HT1080 (cell line): ENCODE measurements at places on chromosomes 7 and 10. TPM values are rescaled to one million over a fixed set of nuclear protein-coding genes. Genes with fewer than 3 reads are reported as not detected.

DNA sequence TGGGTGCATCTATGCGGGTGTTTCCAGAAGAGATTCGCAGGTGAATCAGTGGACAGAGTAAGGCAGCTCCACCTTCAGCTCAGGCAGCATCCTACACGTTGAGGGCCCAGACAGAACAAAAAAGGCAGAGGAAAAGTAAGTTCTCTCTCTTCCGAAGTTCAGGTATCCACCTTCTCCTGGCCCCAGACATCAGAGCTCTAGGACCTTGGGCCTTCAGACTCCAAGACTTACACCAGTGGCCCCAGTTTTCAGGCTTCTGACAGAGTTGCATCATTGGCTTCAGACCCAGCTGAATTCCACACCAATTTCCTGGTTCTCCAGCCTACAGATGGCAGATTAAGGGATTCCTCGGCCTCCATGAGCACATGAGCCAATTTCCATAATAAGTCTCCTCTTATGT, 102.2 kb upstream of the GPR26 start:
- DNase-seq, result no peak

- DNase-seq, result peak; percentile 33
These were observed 19.4 kb downstream of the NOBOX start for GRCh38 chr7:144384071-144384470.

DNA sequence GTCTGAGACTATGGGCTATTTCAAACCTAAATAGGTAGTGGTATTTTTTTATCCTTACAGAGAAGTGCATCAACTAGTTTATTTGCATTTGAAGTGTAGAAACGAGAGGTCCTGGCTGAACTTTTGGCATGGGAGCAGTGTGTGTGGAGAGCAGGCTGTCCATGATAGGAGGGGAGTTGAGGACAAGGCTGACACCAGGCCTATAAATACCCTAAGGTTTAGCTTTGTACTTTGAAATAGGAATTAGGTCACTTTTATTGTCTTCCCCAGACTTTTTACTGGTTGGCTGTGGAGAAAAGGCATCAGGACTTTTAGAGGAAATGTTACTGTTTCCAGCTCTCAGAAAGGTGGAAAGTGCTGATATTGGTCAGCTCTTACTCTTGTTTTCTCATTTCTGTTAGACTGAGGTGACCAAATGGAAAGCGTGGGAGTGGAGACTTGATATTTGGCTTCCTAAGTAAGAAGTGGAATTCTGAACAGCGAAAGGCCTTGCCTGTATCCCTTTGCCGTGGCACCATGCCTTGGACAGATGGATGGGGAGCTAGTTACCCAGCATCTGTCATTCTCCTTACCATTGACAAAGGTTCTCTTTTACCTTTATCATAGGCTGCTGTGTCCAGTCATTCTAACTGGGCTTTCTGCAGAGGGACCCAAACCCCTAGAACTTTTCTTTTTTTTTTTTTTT, 46.0 kb downstream of the GBF1 start:
- DNase-seq, result no peak

DNA sequence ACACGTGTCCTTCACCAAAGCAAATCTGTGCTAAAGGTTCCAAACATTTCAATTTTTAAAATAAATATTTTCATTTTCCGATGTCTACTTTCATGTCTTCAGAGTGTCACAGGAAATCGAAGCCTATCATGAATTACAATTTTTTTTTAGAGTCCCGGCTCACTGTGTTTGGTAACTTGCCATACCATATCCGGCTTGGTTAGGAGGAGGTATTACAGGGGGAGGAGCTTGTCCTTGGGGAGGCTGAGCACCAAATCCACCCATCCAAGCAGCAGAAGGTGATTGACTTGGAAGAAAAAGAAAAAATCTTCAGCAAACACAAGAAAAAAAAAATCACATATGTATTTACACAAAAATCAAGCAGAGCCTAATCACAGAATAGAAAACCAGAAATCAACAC, 21.3 kb downstream of the TIAL1 start:
- peak; percentile 52 for DNase-seq

DNA sequence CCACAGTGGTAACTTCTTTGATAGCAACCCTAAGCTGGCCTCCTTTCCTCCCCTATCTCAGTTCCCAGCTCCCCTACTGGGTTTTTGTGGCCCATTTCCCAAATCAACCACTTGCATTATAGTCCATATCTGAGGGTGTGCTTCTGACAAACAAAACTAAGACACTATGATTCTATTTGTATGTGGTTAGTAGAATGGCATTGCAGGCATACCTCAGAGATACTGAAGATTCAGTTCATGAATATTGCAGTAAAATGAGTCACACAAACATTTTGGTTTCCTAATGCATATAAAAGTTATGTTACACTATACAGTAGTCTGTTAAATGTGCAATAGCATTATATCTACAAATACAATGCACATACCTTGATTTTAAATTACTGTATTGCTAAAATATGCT, 15.4 kb upstream of the TMEM243 start:
- no peak for DNase-seq

DNA sequence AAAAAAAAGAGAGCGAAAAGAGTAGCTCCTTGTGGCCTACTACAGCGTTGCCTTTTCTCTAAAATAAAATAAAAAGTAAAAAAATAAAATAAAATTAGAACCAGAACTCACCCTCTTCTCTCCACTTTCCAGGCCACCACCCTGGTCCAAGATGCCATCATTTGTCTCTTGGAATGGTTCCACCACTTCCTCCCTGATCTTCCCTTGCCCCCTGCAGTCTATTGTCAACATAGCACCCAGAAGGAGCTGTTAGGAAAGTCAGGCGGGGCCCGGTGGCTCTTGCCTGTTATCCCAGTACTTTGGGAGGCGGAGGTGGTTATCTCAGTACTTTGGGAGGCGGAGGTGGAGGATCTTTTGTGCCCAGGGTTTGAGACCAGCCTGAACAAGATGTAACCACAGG, 7.6 kb upstream of the GRID2IP start:
- DNase-seq, result peak; percentile 34

DNA sequence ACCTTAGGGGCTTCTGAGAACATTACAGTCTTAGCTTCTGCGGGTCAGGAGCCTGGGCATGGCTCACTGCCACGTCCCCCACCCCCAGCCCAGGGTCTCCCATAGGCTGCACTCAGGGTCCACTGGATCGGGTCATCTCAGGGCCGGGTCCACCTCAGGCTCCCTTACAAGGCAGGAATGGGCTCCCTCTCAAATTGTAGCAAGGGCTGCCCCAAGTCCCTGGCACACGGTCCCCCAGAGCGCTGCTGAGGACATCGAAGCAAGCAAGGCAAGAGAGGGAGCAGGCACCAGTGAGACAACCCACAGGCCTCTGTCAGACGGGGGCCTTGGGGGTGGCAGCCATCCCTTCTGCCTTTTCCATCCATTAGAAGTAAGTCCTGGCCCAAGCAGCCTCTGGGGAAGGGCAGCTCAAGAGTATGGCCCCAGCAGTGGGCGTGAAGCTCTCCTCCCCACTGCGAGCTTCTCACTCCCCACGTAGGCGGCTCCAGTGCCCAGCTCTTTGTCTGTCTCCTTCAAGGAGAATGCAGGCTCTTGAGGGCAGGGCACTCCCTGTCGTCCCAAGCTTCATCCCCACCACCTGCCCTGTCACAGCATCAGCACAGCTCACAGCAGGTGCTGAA, 18.0 kb upstream of the RET start:
- no peak for DNase-seq

DNA sequence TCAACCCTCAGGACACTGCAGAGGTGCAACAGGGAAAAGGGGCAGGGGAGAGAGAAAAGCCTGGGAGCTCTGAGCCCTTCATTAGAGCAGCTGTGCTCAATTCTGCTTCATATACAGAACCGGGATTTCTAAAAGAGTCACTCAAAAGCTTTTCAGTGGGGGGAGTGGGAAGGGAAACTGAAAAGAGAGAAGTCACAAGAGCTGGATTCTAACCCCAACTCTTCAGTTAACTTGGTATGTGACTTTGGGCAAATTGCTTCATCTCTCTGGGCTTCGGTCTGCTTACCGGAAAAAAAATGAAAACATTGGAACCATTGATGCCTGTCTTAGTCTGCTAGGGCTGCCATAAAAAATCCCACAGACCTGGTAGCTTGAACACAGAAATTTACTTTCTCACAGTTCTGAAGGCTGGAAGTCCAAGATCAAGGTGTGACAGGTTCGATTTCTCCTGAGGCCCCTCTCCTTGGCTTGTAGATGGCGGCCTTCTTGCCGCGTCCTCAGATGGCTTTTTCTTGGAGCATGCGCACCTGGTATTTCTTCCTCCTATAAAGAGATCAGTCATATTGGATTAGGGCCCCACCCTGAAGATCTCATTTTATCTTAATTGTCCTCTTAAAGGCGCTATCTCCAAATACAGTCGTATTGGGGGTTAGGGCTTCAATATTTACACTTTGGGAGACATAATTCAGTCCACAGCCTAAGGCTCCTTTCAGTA, 118.3 kb upstream of the KMT2E start:
- no peak for DNase-seq

- DNase-seq, result peak; percentile 40
These were observed 24.9 kb downstream of the SAMD9 start for GRCh38 chr7:93092757-93093370.

GRCh38 chr7:102444961-102445673, 11.7 kb downstream of the ORAI2 start:
- DNase-seq, result no peak

DNA sequence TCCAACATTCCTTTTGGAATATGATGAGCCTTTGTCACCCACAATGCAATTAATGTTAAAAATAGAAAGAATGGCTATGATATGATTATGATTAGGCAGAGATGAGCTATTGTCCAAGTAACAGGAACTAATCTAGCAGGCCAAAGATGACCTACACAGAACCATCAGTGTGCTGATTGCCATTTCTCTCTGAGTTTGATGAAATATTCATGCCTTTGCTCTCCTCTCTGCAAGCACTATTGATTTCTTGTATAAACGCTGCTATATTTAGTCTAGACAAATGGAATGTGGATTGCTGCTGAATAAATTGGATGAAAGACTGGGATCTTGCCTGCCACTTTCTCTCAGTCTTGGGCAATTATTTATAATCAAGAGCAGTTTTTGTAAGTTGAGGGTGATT, 85.4 kb downstream of the HDAC9 start:
- DNase-seq, result no peak

DNA sequence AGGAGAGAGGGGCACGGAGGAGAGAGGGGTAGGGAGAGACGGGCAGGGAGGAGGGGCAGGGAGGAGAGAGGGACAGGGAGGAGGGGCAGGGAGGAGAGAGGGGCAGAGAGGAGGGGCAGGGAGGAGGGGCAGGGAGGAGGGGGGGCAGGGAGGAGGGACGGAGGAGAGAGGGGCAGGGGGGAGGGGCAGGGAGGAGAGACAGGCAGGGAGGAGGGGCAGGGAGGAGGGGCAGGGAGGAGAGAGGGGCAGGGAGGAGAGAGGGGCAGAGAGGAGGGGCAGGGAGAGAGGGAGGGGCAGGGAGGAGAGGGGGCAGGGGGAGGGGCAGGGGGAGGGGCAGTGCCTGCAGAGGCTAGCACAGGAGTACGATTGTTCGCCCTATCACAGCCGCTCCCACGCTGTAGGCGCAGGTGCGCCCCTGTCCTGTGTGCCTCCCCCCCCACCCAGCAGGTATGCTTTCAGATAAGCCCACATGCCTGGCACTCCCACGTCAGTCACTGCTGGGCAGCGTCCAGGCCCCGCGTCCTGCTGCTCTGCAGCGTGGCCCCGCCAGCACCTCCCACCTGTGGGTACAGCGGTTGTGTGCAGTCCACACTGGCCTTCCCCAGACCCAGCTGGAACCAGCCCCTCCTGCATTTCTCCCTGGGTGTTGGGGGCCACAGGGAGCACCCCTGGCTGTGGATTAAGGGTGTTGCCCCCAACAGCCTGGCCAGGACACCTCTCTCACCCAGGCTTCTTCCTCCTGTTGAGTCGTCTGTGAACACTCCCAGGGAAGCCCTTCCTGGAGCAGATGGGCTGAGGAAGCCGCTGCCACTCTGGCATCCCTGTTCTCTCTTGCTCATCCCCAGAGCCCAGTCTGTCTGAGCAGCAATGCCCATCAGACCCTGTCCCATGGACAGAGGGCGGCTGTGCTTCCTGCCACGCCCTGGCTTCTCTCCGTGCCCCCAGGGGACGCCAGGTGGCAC, 10.8 kb downstream of the NKX6-2 start:
- DNase-seq, result no peak

DNA sequence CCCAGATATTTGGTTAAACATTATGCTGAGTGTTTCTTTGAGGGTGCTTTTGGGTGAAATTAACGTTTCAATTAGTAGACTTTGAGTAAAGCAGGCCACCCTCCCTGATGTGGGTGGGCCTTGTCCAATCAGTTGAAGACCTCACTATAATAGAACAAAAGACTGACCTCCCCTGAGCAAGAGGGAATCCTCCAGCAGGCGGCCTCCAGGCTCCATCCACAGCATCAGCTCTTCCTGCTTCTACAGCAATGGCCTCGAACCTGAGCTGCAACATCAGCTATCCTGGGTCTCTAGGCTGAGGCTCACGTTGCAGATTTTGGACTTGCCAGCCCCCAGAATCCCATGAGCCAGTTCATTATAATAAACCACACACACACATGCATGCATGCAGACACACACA, 104.2 kb downstream of the PFKFB3 start:
- no peak for DNase-seq

GRCh38 chr7:27173511-27173955, 587 bp downstream of the HOXA10 start:
- DNase-seq, result no peak

DNA sequence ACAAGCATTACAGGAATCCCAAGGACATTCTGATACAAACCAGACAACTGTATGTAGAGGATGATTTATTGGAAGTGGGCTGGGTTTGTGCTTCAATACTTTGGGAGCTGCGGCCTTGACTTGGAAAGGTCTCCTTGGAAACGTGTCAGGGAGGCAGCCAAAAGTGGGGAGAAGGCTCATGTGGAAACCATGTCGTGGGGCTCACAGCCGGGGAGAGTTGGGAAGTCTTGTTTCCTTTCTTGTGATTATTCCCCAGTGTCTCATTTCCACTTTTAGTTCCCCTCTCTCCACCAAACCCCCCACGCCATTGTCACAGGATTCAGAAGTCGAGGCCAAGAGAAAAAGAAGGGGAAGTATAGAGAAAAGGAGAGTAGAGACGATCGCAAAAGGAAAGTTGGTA, 53.9 kb upstream of the SFMBT2 start:
- DNase-seq, result no peak

Gene CHAT
- total RNA-seq, result not detected in 2 replicates

Gene IQUB
- total RNA-seq, result not detected in 2 replicates

Gene BTBD16
- not detected in 2 replicates for total RNA-seq

Gene ASAH2
- 1.6 and 3.0 TPM in 2 replicates for total RNA-seq

Gene CCDC136
- 5.7 and 7.6 TPM in 2 replicates for total RNA-seq

Gene NPSR1
- total RNA-seq, result not detected in 2 replicates

Gene CEP41
- total RNA-seq, result 12.1 and 16.5 TPM in 2 replicates

Gene SPDYE2
- not detected in 2 replicates for total RNA-seq

Gene PPP1R9A
- total RNA-seq, result 3.8 and 4.3 TPM in 2 replicates

Gene CC2D2B
- not detected in 2 replicates for total RNA-seq

Gene UTF1
- total RNA-seq, result not detected in 2 replicates

Gene PIK3AP1
- total RNA-seq, result 3.0 TPM in 2 replicates

Gene EPO
- total RNA-seq, result not detected in 2 replicates

Gene PNLIPRP3
- total RNA-seq, result 0.05 and 0.13 TPM in 2 replicates

Gene ZPBP
- total RNA-seq, result not detected in 2 replicates
